ENCODE measurements at places on chromosomes 3 and 15.

- no peak for DNase-seq
Observed at GRCh38 chr15:51022206-51022605, 72.5 kb downstream of the TNFAIP8L3 start.

DNA sequence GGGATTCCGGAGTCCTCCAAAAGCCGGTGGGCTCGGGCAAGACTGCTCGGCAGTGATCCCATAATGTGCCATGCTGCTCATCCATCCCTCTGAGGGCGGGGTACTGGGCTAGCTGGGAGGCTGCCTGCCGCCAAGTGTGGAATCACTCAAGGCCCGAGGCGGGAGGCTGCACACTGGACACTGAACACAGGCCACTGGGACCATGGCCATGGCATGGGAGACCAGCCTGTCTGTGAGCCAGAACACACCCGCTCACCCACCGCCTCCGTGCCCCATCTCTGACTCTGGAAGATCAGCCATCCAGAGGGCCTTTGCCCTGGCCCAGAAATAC, 1.4 kb downstream of the C3orf22 start:
- peak; percentile 77 for DNase-seq

GRCh38 chr3:134904776-134905646, 110.0 kb downstream of the EPHB1 start:
- DNase-seq, result no peak

GRCh38 chr3:21220944-21221343, 530.1 kb downstream of the ZNF385D start:
- DNase-seq, result no peak

GRCh38 chr3:177089901-177090300, 107.4 kb downstream of the TBL1XR1 start:
- DNase-seq, result no peak

DNA sequence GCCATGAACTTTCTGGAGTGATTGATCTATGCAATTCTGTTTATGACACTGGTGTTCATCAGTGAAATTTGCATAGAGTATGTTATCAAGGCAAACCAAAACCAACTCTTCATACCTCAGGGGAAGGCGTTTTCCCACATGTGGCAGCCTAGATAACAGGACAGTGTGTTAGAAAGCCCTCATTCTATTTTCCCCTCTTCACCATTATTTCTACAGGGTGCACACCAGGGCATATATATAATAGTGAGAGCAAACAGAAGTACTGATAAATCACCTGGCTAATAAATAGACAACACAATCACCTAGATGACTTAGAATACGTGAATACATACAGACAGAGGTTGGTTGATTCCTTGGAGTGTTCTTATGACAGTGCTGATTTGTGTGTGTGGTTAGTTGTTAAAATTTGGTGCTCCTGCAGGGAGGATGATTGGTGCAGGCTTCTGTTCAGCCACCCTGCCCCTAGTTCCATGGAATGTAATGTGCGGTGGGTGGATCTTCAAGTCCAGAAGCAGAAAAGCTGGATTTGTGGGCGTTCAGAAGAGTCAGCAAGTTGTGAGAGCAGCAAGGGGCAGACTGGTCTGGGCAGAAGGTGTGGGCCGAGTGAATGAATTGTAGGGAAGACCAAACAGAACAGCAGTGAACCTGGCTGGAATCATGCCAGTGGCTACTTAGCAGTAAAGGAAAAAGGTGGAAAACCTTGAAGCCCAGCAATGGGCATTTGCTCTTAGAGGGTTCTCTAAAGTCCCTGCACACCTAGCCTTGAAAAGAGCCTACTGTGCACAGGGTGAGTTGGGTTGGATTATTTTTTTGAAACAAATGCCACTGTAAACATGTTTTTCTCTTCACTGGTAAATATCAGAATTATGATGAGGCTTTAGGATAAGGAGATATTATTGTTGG, 11.7 kb upstream of the RARRES1 start:
- DNase-seq, result no peak

- DNase-seq, result no peak
Observed at GRCh38 chr3:70108072-70108471, 108.5 kb downstream of the SAMMSON start.

DNA sequence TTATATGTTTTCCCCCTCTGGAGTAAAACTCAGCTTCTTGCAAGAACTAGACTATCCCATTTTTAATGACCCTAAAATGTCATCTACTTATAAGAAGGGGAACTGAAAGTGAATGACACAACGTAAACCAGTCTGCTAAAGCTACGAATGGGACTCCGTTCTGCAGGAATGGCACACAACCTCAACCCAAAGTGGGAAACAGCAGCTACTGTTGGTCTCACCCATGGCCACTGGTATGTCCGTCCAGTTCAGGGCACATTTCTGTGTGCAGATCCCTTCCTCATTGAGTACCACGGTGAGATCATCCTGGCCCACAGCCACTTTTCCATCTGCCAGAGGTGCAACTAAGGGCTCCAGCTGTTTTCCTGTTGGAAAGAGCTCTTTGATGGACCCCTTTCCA, 23.8 kb downstream of the VPS39 start:
- no peak for DNase-seq

DNA sequence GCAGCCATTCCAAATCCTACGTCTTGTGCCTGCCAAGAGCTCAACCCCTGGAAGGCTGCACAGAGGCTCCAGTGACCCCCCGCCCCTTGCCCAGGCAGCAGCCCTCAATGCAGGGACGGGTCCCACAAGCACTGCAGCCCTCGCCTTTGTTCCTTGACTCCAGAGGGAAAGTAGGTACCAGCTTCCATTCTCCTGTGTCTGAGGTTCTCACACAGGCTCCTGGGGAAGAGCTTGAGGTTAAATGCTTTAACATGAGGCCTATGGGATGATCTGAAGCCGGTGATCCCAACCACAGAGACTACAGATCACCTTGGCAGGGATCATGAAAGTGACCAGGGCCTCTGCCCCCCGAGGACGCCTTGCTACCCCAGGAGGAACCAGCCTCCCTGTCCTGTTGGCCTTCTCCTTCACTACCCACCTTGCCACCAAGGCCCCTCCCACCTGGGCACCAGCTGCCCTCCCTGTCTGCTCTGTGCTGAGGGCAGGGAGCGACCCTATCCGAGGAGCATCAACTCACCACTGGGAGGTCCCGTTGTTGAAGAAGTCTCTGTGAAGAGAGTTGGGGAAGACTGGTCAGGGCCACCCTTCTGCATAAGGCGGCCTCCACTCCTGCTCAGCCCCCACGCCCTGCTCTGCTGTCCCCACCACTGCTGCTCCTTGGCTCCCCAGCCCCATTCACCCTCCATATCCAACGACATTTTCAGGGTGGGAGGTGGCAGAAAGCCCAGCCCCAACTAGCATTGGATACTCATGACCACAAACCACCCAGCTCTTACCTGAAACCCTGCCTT, 95.3 kb downstream of the SEC22A start:
- DNase-seq, result no peak

- DNase-seq, result no peak
Observed at GRCh38 chr15:64808785-64809453, 16.5 kb downstream of the PIF1 start.

- DNase-seq, result no peak
Observed at GRCh38 chr3:135349254-135349948, 554.3 kb downstream of the EPHB1 start.

GRCh38 chr15:89441295-89441812, 55.0 kb downstream of the RHCG start:
- no peak for DNase-seq

DNA sequence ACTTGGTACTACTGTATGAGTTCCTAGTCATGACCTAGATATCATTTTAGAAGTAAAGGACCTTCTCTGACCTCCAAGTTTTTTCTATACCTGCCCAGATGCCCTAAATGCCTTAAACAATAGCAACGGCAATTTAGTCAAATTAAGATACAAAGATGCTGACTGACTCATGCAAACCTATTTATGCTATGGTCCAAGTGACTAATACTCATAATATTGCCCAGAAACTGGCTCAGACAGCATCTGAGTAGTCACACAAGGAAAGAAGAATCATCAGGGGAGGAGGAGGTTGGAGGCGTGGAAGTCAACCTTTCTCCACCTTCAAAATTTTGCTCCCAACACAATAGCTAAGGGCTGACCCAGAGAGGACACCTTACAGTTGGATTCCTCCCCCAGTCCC, 6.8 kb downstream of the FYCO1 start:
- DNase-seq, result no peak

DNA sequence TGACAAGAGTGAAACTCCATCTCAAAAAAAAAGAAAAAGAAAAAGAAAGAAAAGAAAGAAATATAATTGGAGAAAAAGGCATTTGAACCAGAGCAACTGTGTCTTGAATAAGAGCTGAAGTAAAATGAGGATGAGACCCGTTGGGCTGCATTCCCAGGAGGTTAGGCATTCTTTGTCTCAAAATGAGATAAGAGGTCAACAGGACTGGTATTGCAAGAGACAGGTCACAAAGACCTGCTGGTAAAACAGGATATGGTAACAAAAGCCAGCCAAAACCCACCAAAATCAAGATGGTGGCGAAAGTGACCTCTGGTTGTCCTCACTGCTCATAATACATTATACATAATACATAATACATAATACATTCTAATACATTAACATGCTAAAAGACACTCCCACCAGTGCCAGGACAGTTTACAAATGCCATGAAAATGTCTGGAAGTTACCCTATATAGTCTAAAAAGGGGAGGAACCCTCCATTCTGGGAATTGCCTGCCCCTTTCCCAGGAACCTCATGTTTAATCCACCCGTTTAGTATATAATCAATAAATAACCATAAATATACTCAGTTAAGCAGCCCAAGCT, 8.6 kb upstream of the TIPIN start:
- DNase-seq, result no peak

- DNase-seq, result no peak
Observed at GRCh38 chr15:86373147-86373546, 293.5 kb downstream of the AGBL1 start.

GRCh38 chr3:170725285-170725731, 139.4 kb upstream of the SLC7A14 start:
- DNase-seq, result no peak

GRCh38 chr3:57038466-57039164, 21.8 kb upstream of the SPATA12 start:
- DNase-seq, result no peak

DNA sequence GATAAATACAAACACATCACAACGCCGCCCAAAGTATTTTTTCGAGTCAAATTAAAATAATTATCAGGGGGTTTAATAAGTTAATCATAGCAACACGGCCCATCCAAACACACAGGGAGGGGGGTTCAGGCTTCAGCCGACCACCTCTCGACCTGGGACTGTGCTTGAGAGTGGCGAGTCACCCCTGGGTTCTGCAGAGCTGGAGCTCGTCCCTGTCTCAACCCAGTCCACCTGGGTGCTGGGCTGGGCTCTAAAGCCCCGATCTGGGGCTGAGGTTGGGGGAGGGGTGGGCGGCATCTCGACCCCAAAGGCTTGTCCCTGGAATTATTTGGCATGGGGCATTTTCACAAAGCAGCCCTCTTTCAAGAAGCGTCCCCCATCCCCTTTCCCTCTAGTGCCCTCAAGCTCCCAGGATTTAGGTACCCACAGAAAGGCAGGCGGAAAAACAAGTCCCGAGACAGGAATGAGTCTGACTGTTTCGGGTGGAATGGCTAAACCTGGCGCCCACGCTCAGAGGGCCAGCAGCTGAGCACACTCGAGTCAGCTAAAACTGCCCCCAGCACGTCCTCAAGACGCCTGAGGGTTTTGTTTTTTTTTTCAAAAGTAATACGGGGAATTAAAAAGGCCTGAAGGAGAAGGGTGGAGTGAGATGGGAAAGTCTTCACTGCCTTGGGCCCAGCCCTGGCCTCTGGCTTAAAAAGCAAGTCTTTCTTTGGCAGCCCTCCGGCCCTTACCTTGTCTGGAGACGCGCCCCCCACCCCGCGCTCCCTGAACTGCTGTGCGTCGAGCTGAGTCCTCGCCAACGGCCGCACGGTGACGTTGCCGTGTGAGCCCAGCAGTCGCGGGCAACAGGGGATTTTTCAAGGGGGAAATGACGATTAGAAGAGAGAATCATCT, 32.5 kb downstream of the NR2F2 start:
- DNase-seq, result no peak

- DNase-seq, result no peak
Observed at GRCh38 chr3:190811775-190812480, 50.6 kb downstream of the GMNC start.

GRCh38 chr3:166456286-166456685, 619.1 kb upstream of the BCHE start:
- DNase-seq, result no peak
